ENCODE measurements at places on chromosomes 5 and 9.

DNA sequence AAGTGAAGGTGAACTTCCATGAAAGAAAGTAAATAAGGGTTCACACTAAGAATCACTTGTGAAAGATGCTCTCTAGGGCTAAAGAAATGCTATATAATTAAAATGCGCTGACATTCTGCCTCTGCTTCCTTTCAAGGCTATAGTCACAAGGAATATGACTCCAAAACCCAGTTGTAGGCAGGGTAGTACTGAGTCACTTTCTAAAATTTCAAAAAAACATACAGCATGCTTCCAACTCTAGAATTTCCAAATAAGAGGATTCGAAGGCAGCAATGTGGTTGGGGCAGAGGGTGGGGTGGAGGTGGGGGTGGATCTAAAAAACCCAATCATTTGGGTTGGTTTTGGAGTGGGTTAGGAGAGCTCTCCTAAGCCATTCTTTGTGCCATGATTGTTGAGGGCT lies 84.6 kb downstream of the HMHB1 start:
- no peak for DNase-seq

- peak; percentile 5 for DNase-seq
Measured at GRCh38 chr5:88203981-88204750, 64.5 kb downstream of the TMEM161B start.

- peak; percentile 48 for DNase-seq
Measured at GRCh38 chr9:110797611-110798010, 129.0 kb downstream of the MUSK start.

GRCh38 chr9:107172979-107173347 lies 110.1 kb upstream of the RAD23B start:
- DNase-seq, result no peak

DNA sequence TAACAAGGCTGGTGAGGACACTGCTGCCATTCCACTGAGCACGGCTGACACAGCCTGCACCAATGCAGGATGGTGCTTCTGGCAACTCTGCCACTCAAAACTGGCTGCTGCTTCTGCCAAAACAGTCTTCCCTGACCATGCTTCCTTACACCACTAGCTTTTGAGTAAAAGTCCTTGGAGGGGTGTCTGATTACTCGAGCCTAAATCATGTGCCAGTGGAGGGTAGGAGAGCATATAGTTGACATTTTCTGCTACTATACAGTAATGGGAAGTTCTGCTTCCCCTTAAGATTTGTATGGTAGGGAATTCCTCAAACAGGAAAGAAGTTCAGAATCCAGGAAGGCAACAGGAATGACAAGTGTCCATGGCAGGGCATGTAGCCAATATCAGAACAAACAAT lies 12.2 kb upstream of the PJA2 start:
- DNase-seq, result no peak

- no peak for DNase-seq
Measured at GRCh38 chr5:171455522-171455921, 36.1 kb downstream of the FGF18 start.

GRCh38 chr5:153752890-153753289 lies 262.4 kb downstream of the GRIA1 start:
- peak; percentile 59 for DNase-seq

- DNase-seq, result no peak
Measured at GRCh38 chr5:139204196-139204595, 6.0 kb upstream of the SIL1 start.

DNA sequence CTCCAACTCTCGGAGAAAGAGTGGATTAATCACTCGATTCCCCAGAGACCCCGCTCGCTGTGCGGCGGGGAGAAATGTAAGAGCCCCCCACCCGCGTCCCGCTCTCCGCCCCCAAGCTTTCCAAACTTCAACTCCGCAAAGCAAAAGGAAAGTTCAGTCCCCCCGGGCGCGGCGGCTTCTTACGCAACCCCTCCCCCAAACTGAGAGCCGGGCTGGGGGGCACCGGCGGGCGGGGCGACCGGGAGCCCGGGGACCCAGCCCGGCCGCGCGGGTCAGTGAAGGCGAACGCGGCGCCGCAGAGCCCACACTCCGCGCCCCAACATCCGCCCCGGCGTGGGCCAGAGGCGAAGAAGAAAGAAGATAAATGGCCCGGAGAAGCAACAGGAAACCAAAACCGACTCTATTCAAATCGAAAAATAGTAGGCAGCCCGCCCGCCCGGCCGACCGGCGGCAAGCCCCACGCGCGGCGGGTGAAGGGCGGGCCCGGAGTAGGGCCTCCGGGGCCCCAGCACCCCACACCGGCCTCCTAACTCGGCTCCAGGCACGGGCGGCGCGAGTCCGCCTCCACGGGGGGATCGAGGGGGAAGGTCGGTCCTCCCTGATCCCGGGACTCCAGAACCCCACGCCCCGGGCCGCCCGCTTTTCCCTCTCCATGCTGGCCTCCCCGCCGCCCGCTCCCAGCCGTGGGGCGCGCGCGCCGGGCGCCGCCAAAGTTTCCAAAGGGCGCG lies 720 bp downstream of the NOTCH1 start:
- DNase-seq, result no peak

- DNase-seq, result no peak
Measured at GRCh38 chr5:180852495-180852894, 8.6 kb downstream of the ZFP62 start.

DNA sequence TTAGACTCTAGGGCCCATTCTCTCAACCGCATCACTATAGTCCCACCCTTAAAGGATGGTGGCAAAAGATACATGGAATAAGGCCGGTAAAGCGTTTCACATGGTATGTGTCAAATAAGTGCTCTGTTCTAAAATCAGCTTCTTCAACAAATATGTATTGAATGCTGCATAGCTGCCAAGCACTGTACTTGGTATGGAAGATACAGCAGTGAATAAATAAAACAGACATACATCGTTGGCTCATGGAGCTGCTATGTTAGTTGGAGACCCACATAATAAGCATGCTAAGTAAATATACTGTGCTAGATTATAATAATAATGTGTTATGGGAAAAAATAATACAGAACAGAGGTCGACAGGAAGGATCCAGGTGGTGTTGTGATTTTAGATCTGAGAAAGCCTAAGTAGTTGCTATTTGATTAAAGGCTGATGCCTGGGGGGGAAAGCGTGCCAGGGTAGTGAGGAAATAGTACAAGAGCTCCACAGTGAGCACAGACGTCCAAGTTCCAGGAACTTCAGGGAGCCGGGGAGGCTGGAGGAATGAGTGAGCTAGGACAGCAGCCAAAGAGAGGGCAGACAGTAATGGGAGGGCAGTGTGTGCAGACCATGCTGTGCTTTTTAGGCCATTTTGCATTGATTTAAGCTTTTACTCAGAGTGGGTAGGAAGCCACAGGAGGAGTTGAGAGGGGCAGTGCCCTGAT lies 93.7 kb downstream of the JAKMIP2 start:
- DNase-seq, result no peak

DNA sequence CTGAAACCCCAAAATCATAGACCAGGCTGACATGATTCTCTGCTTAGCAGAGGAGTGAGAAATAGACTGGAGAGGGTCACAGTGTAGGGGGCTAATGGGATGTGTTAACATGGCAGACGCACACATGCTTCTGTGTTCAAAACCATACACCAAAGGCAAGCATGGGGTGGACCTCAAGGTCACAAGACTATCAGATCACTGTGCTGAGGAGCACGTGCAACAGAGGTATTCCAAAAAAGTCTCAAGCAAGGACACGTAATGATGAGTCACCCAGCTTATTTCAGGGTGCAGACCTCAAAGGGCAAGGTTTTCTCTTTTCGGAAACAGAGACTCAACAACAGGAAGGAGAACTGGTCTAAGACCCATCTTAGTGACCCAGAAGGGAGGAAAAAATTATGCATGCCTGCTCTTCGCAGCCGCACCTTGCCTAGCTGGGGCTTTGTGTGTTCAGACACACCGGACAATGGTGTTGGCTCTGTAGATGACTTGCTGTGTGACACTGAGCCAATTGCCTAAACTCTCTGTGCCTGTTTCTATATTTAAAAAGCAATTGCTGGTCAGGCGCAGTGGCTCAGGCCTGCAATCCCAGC lies 20.3 kb downstream of the WHRN start:
- peak; percentile 72 for DNase-seq

DNA sequence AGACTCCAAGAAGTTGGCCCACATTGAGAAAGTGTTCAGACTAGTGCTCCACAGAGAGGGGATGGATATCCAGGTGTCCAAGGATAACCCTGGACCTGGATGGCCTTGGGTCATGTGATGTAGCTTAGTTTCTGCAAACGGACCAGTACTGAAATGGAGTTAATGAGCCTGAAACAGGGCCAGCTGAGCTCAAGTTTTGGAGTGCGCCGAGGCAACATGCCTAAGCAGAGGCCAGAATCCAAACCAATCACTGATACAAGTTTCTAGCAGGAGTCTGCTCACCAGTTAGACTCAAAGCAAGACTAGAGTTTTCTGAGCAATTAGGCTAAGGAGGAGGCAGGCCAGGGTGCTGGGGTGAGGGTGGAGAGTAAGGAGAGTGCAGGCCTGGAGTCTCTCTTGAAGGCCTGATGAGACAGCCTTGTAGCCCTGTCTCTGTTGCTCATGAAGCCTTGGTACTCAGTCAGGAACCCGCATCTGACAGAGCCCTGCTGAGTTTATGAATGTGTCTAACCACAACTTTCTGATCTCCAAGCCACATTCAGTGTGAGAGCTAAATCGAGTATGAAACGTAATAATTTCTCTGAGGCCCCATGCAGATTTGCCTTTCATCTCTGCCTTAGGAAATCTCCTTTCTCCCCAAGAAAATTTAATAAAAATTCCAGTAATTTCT lies 68.9 kb upstream of the EQTN start:
- DNase-seq, result peak; percentile 72

- DNase-seq, result no peak
Measured at GRCh38 chr5:176888865-176889165, 10.3 kb downstream of the HK3 start.

GRCh38 chr5:124790895-124791732 lies 44.7 kb upstream of the ZNF608 start:
- DNase-seq, result no peak

GRCh38 chr9:137717776-137718327 lies 99.0 kb downstream of the EHMT1 start:
- DNase-seq, result no peak

- no peak for DNase-seq
Measured at GRCh38 chr5:115639377-115639776, 13.5 kb upstream of the TMED7 start.

DNA sequence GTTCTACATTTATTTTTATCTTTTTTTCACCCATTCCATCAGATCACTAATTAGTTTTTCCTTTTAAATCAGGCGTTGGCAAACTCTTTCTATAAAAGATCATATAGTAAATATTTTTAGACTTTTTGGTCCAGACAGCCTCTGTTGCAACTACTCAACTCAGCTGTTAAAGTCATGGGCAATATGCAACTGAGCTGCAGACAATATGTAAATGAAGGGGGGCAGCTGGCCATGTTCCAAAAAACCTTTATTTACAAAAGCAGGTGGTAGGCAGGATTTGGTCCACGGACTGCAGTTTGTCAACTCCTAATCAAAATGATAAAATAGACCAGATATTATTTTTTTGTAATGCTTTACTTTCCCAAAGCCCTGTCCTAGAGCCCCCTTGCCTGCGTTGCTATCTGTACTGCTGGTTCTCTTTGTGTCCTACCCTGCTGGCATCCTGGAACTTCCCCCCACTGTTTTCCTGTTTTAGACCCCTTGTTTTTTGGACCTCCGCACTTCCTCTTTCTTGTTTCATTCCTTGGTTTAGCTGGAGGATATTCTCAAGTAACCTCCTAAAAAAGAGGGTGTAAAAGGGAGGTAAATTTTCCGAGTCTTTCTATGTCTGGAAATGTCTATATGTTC lies 24.7 kb upstream of the TNFSF8 start:
- DNase-seq, result no peak

DNA sequence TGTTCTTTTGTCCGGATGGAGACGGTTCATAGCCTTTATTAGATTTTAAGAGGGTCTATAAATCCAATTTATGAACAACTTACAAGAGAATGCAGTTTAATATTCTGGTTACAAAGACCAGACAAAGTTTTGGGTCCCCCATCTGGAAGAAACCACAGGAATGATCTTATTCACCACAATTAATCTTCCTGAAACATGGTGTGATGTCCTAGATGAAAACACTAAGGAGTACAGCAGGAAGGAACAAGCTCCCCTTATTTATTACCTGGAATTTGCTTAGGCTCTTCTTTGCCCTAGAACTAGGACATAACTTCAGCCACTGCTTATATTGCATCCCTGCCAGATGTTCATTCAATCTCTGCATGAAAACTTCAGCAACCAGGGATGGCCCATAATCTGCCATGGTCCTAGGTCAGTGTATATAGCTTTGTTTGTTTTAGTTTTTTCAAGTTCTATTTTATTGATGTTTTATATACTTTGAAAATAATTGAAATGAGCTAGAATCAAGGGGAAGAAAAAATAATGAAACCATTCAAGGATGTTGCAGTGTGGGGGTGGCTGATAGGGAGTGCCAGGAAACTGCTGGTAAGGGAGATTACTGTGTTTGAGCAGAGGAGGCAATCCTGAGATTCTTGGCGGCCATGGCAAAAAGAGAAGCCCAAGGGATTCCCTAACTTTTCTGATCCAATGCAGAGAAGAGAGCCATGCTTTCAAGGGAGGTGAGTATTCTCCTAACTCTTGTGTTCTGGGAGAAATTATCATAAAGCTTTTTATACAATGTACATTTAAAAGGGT lies 16.8 kb downstream of the TXNDC8 start:
- DNase-seq, result peak; percentile 59

GRCh38 chr9:22817181-22817580 lies 370.6 kb downstream of the DMRTA1 start:
- DNase-seq, result peak; percentile 41

DNA sequence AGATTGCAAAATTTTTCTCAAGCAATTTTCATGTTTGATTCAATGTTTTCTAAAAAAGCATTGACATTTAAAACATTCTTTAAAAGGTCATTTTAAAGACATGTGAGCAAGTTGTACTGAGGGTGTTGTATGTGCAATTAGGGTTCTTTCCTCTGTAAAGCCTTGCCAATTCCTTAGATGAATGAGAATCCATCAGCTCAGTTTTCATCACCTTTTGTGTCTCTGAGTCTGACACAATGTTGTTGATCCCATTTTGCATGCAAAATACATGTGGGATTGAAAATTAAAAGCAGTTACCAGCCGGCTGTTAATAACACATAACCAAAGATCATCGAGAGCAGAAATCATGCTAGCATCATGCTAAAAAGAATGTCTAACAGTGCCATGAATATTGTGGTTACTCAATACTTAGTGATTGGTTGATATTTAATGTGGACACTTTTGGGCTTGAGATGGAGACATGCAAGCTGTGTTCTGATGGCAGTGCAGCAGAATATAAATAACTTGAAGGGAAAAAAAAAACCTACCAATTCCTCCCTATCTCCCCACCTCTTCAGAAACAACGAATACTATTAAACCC lies 57.7 kb downstream of the FGF10 start:
- no peak for DNase-seq

DNA sequence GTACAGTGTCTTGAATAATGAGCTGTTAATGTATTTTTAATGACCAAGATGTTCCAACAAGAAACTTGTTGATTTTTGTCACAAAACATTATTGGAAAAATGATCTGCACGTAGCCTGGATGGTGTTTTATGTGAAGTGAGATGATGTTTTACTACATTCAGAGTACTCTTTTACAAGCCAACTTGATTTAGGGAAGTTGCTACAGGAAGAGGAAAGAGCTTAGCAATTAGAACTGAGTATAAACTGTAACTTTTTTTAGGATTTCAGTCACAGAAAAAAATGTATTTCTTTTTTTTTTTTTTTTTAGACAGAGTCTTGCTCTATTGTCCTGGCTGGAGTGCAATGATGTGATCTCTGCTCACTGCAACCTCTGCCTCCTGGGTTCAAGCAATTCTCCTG lies 113.6 kb upstream of the ADRA1B start:
- no peak for DNase-seq
